ENCODE measurements at places on chromosomes 12 and 14.

DNA sequence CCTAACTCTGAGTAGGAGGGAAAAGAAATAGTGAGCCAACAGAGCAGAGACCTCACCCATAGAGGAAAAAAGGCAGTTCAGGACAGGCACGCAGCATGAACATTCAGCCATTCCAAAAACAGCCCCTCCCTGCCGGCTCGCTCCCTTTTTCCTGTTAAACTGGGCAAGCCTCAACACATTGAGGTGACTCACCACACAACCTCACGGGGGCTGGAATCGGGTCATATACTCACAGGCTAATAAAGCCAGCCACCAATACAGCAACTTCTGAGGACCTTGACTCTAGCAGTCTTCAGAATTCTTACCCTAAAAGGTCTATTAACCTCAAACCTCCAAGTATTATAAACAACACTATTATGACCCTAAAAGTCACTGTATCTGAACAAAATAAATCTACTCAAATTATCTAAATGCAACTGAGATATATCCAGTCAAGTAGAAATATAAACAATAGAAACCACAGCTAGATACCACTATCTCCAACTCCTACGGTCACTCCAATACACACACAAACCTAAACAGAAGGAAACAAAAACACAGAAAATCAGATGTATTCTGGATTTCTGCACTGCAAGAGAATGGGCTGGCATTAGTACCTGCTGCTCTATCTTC is 6.3 kb downstream of the YBX3 start:
- DNase-seq, result peak; percentile 44

DNA sequence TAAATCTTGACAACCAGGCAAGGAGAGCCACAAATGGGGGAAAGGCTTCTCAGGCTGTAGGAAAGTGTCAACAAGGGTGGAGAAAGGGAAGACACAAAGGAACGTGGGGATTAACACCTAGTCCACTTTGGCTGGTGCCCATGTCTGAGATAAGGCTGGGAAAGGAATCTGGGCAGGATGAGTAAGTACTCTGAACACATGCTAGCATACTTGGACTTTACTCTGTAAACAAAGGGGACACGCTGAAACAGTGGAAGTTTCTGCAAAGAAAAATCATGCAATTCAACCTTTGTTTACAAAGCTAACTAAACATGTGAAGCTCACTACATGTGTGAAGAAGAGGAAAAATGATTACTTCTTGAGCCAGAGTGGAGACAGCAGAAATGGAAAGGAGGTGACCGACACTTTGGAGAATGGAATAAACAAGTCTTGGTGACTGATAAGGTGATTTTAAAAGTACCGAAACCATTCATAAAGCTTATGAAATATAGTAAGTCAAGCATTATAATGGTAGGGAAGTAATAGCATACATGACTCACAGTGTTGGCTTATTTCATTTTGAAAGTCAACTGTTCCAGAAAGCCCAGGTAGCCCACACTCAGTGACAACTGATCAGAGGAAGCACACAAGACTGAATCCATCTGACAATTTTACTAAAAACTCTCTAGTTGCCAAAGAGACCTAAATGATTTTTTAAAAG is 13.2 kb downstream of the CPNE8 start:
- no peak for DNase-seq

GRCh38 chr14:33377596-33378390 is 439.1 kb downstream of the NPAS3 start:
- no peak for DNase-seq

GRCh38 chr12:128353301-128353700 is 86.3 kb downstream of the TMEM132C start:
- no peak for DNase-seq

- DNase-seq, result no peak
Observed at GRCh38 chr14:58782011-58782410, 144.2 kb downstream of the DACT1 start.

GRCh38 chr12:60684988-60685655 is 1089.3 kb downstream of the SLC16A7 start:
- no peak for DNase-seq

DNA sequence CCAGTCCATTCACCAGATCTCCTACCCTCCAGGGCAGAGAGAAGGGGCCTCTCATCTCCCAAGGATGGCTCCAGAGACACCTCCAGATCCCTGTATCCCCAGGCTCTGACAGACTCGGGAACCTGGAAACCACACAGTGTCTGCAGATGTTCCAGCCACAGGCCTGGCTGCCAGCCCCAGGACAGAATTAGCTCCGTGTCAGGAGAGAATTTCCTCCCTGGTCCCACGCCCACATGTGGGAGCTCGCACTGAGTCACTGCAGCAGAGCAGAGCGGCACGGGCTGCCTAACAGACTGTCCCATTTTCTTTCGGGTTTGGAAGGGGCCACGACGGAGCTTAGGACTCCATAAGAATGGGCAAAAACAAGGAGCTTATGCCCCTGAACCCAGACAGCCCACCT is 33.6 kb downstream of the CMKLR1 start:
- peak; percentile 69 for DNase-seq

- DNase-seq, result no peak
Observed at GRCh38 chr14:32413967-32414640, 85.0 kb downstream of the AKAP6 start.

- peak; percentile 68 for DNase-seq
Observed at GRCh38 chr12:50924439-50925341, 27.7 kb upstream of the HIGD1C start.

GRCh38 chr14:96255501-96256366 is at the start of gene BDKRB1:
Gene BDKRB1, plus strand, starts transcription at chr14:96256210. Its CDS starts 7,473 bp downstream, at chr14:96263683.
- peak; percentile 85 for DNase-seq

GRCh38 chr14:24368212-24368561 is 203 bp downstream of the NFATC4 start:
- DNase-seq, result no peak

DNA sequence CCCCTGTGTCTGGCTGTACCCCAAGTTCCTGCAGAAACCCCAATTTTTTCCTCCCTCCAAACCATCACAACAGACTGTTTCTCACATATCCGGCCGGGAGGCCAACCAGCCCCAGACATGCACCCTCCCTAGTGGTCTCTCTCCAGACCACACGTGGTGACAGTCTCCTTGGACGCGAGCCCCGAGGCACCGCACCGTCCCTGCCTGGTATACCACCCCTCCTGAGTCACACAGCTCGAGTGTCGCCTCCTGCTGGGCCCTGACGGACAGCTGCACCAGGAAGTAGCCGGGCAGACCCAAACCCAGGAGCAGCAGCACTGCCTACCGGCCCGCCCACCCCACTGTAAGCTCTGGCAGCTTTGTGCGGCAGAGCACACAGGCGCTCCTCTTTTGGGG is 97.4 kb downstream of the RFLNA start:
- DNase-seq, result no peak

GRCh38 chr12:25882266-25882665 is 76.2 kb upstream of the RASSF8 start:
- DNase-seq, result no peak

DNA sequence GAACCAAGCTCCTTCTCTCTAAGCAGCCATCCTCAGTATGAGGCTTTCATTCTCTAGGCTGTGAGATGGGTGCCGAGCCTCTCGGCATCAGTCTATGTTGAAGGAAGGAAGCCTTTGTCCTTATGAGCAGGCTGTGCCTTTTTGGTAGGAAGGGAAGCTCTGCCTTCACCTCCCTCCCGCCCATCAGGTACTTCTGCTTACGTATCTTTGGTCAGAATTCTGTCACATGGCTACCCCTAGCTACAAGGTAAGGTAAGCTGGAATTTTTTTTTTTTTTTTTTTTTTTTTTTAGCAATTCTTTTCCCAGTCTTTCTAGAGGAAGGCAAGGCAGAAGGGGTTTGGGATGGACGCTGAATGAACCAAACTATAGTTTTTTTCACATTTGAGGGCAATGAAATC is 16.9 kb downstream of the BATF start:
- no peak for DNase-seq

GRCh38 chr12:127562816-127563215 is 704.2 kb upstream of the TMEM132C start:
- no peak for DNase-seq

DNA sequence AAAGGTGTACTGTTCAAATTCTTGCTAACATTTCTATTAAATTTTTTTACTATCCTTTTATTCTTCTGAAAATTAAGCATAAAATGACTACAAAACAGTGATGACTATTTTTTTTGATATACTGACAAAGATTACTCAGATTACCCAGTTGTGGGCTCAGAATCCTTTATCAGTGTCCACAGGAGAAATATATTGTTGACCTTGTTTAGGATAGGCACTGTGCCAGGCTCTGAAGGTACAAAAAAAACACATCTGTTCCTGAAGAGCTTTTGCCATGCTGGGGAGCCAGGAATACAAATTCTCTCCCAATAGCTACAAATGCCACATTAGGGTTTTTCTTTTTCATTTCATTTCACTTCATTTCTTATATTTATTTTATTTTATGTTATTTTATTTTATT is 26.9 kb upstream of the GCH1 start:
- no peak for DNase-seq

DNA sequence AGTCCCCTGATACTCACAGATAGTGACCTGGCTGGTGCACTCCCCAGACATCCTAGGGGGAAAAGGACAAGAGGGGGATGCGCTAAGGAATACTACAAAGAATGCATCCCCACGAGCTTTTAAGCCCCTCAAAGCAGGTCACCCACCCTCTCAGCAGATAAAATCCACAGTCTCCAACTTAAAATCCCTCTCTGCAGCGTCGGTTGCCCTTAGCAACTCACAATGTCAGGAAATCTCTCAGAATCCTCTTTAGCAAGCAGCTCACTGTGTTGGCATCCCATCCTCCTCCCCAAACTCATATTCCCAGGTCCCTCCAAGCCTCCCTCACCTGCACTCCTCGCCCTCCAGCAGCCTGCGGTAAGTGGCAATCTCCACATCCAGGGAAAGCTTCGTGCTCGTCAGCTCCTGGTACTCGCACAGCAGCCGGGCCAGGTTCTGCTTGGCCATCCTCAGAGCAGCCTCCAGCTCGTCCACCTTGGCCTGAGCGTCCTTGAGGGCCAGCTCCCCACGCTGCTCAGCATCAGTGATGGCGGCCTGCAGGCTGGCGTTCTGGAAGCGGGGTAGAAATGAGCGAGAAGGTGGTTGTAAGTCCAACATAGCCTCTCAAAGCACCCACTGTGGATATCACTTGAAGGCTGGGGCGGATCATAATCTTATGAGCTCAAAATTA is 5.5 kb upstream of the KRT79 start:
- no peak for DNase-seq

DNA sequence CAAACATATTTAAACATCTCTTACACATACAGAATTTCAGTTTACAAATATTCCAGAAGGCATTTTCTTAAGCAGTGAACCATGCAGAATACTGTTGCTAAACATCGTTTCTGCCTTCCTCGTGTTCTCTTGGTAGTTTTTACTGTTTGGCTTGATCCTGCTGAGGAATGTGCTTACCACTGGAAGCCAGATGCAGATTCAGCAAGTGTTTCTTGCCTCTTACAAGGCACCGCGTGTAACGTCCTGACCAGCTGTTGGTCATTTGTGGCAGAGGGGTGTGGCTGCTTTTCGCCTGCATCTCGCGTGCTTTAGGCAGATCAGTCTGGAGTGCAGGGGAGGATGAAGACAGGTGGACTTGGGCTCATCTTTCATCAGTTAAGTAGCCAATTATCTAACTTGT is 12.4 kb downstream of the EIF2B1 start:
- DNase-seq, result no peak

- no peak for DNase-seq
Observed at GRCh38 chr12:30953257-30953656, 26.7 kb downstream of the TSPAN11 start.

DNA sequence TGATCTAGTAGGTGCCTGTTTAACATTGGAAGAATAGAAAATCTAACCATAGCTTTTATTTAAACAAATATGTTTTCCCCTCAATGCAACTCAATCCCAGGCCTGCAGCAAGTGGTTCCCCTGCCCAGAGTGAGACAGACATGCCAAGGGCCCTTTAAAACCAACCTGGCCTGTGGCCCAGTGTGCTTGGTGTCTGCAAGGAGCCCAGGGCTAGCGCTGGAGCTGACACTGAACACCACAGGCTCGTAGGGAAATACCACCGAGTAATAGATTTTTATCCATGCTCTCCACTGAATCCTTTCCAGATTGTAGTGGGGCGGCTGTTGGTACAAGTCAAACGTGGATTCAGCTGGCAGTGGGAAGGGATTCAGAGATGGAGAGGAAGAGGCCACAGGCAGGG is 95.6 kb upstream of the NRXN3 start:
- DNase-seq, result no peak

DNA sequence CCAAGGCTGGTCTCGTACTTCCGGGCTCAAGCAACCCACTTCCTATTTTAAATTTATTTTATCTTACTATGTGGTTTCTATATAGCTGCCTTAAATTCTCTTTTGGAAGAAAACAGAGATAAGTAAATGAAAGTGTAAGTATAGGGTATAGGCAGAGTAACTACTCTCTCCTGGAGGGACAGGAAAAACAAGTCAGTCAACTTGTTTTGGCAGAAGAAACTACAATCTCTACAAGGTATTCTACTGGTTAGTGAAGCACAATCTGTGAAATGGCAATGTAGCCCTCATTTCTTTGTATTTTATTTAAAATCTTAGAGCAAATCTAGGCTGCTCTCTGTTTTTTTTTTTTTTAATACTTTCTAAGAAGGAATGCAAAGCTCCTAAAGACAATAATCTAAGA is 55.4 kb downstream of the UBR7 start:
- DNase-seq, result no peak

- DNase-seq, result no peak
Observed at GRCh38 chr12:116958402-116959197, 47.9 kb downstream of the FBXW8 start.
